ENCODE measurements at places on chromosomes 5 and 9.
A peak's percentile ranks its signal among the peaks of the same experiment; 100 is the strongest.

- DNase-seq: no peak
Observed at GRCh38 chr9:13684656-13685055, 405.2 kb upstream of the MPDZ start.

GRCh38 chr5:126514131-126514557 is 80.9 kb downstream of the ALDH7A1 start:
- DNase-seq: peak; percentile 29

DNA sequence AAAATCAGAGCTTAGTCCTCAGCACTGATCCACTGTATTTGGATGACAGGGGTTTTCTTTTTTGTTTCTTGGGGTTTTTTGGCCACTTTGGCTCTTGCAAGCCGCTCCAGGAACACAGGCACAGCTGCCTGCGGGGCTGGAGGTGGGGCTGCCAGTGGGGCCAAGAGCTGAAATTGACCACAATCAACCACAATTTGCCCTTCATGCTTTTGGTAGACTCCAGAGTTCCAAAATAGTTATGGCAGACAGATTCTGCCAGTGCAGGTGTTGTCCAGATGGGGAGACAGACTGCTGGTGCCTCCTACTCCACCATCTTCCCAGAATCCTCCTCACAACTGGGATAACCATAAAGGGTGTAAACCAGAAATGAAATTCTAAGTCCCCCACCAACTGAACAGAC is 36.5 kb downstream of the PLEKHG4B start:
- no peak for DNase-seq

GRCh38 chr9:7542693-7543092 is 256.9 kb downstream of the DMAC1 start:
- no peak for DNase-seq

DNA sequence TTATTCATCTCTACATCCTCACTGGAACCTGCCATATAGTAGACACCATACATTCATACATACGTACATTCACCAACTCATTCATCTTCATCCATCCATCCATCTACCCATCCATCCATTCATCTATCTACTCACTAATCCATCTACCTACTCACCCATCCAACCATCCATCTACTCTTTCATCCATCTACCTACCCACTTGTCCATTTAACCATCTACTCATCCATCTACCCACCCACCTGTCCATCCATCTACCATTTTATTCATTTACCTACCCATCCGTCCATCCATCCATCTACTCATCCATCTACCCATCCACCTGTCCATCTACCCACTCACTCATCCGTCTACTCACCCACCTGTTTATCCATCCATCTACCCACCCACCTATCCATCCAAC is 31.9 kb upstream of the LCP2 start:
- DNase-seq: no peak

DNA sequence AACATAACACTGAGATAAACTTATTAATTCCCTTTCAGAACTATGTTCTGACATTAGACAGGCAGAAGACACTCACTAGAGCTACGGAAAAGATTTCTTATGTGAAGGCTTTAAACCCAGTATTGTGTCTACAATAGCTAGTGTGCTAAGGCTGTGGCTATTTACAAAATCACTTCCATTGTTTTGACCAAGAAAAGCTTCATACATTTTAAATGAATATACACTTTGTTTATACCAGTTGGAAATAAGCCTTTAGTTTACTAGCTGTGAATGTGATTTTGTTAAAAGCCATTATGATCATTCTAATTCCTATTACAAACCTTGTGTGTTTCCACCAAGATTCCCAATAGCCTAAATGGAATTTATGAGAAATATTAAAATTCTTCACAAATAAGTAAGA is 83.0 kb downstream of the AGTPBP1 start:
- DNase-seq: no peak

- no peak for DNase-seq
Observed at GRCh38 chr9:132584601-132585560, 2.5 kb downstream of the BARHL1 start.

DNA sequence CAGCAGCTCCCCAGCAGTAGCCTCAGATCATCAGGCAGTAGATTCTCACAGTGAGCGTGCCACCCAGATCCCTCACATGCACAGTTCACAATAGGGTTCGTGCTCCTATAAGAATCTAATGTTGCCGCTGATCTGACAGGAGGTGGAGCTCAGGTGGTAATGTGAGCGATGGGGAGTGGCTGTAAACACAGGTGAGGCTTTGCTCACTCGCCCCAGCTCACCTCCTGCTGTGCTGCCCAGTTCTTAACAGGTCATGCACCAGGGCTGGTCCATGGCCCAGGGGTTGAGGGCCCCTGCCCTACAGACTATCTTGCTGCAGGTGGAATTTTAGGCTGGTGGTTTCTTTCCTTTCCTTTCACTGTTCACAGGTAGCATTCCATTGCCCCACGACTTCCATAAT is 100.2 kb downstream of the MRPL36 start:
- no peak for DNase-seq

DNA sequence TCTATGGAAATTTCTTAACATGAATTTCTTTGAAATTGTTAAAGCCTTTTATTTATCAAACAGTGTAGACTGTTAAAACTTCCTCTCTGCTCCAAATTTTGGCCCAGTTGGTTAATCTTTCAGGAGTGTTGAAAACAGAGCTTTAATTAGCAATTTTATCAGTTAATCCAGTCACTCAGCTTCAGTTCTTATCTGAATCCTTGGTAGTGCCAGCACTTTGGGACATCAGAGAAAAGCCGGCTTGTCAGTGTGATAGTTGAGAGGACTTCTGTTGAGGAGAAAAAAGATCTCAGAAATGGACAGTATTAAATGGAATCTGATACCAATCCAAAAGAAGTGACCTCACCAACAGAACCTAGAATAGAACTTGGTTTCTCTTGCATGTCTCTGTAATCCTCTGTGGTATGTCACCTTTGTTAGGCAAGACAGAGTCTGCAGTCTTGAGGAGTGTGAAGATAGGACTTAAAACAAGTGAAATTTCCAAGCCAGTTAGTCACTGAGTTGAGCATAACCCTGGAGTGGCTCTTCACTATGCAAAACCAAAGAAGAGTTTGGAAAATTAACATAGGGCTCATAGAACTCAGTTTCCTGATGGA is 251.8 kb downstream of the NNT start:
- peak; percentile 42 for DNase-seq

GRCh38 chr9:128577206-128577605 is 24.8 kb downstream of the SPTAN1 start:
- no peak for DNase-seq
